ENCODE measurements at places on chromosomes 1 and 21.

GRCh38 chr1:224825525-224826000 is 103.9 kb upstream of the DNAH14 start:
- no peak for DNase-seq

- DNase-seq, result peak; percentile 44
Observed at GRCh38 chr1:204409836-204410687, 1.6 kb downstream of the PPP1R15B start.

GRCh38 chr1:152118915-152119314 is 3.7 kb upstream of the TCHH start:
- peak; percentile 85 for DNase-seq

DNA sequence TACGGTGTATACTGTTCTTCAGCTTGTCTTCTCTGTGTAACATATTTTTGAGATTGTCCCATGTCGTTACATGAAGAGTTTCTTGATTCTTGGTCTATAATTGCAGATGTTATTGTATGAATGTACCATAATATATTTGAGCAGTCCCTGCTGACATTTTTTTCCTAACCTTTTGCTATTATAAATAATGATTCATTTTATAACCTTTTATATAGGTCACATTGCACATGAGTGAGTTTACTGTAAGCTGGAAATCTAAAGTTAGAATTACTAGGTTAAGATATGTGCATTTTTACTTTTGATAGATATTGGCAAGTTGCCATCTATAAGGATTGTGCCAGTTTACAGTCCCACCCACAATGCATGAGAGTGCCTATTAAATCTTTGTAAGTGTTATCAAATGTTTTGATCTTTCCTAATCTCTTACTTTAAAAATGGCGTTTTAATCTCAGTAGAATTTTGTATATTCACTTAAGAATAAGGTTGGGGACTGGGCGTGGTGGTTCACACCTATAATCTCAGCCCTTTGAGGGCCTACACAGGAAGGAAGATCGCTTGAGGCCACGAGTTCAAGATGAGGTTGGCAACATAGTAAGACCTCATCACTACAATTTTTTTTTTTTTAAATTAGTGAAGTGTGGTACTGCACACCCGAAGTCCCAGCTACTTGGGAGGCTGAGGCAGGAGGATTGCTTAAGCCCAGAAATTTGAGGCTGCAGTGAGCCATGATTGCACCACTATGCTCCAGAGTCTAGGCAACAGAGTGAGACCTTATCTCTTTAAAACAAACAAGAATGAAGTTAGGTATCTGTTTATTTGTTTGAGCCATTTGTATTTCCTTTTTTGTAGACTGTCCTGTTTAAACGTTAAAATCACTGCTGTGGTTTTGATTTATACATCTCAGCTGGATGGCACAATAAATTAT is 36.5 kb downstream of the ZMYM1 start:
- DNase-seq, result no peak

GRCh38 chr1:68111519-68112436 is 61.4 kb upstream of the DIRAS3 start:
- DNase-seq, result peak; percentile 88

- DNase-seq, result no peak
Observed at GRCh38 chr1:224368409-224368808, 11.7 kb downstream of the CNIH4 start.

DNA sequence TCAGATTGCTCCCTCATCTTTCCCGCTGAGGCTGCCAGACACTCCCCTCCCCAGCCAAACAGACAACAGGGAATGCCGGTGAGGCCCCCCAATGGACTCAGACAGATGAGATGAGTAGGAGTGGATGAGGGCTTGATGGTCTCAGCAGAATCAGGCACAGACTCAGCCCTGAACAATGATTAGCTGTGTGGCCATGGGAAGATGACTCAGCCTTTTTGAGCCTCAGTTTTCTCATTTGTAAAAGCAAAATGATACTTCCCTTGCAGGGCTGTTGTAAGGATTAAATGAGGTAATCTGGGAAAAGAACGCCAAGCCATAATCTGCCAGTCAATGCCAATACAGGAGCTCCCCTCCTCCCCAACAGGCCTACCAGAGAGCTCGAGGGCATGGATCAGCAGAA is 12.4 kb downstream of the C1orf198 start:
- no peak for DNase-seq

DNA sequence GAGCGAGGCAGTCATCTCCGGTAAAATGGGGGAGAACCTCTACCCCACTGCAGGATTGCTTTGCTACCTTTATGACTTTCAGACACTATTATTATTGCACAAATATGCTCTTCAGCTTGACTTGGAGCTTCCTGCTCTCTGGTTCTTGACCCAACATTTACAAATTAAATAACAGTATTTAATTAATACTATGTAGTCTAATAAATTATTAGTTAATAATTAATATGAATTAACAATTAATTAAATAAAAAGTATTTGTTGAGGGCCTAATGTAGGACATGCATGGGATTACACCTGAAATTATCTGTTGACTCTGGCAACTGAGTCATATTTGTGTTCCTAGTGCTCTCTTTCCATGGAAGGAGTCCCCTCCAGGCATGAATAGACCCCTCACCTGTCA is 359.9 kb downstream of the SIPA1L2 start:
- no peak for DNase-seq

DNA sequence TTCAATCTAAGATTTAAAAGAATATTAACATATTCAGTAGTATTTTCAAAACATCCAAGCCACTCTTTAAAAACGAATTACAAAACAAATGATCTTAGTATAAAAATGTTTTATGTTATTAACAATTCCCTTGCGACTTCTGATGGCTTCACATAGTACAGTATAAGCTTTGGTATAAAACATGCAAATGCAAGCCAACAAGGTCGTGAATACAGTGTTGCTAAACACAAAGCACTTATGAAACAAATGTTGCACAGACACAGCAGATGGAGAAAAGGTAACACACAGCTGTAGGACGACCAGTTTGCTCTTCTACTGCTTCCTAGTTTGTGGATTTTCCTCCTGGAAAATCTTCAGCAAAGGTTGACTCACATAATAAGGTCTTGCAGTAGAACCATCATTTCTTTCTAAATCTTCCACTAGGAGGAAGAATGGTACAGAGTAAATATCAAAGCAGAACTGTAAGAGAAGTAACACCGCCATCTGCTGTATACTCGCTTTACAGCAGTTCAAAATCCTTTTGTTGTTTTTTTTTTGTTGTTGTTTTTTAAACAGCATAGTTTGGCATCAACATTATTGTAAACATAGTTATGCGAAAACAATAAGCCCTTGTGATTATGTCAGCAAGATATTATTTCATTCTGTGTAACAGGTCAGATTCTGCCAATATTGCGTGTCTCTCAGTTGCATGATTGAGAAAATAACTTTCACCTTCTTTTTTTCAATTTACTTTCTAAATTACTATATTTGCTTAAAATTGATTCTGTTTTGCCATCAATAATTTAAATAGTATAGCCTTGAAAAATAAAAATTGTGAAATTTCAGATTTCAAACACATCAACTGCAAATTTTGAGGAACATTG is 69.5 kb downstream of the LHX8 start:
- peak; percentile 66 for DNase-seq

DNA sequence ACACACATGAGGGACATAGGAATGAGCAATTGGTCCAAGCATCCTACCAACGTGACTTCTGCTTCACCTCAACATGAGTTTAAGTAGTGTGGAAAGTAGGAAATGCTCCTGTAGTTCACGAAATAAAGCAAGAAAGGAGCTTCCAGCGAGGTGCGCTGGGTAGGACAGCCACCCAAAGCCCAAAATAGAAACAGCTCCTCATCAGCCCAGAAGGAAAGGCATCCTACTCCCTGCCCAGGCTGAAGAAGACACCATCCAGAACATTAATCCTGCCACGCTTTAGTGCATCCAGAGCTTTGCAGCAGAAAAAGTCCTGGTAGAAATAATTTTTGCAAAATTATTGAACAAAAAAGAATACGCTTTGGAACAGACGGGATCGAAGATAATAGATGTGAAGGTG is 25.9 kb downstream of the CCDC185 start:
- DNase-seq, result no peak

GRCh38 chr1:236282425-236282716 is 613 bp upstream of the ERO1B start:
- no peak for DNase-seq

DNA sequence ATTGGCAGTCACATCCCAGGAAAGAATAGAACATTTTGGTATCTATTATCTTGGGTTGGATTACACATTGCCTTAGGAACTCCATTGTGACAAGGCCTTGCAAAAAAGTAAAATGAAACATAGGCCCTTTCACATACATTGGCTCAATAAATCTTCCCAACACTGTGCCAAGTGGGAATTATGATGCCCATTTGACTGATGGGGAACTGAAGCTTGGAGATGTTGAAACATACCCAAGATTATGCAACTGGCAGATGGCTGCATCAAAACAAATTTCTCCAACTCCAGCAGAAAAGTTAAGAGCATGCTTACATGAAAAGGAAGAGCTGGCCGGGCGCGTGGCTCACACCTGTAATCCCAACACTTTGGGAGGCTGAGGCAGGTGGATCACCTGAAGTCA is 26.9 kb downstream of the PLEKHO1 start:
- DNase-seq, result no peak

GRCh38 chr21:31837618-31838390 is 35.0 kb upstream of the HUNK start:
- DNase-seq, result no peak

Measured in NCI-H69 (cell line).